ENCODE measurements at places on chromosomes 2 and 18.

DNA sequence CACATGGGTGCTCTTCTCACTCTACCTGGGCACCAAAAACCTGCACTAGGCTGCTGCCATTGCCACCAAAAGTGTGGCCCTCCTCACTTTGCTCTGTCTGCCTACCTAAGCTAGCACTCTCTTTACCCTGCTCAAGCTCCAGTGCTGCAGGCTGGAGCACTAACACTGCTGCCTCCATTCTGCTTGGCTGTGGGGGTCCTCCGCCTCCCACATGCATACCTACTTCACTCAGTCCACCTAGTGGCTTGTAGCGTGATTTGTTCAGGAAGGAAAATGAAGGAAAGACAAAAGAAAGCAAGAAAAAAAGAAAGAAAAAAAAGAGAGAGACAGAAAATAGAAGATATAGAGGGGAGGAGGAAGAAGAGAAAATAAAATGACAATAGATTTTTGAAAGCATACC, 1339.4 kb upstream of the CHAC2 start:
- no peak for DNase-seq

- no peak for DNase-seq
These were observed 20.9 kb upstream of the IL1R2 start for GRCh38 chr2:101970901-101971300.

DNA sequence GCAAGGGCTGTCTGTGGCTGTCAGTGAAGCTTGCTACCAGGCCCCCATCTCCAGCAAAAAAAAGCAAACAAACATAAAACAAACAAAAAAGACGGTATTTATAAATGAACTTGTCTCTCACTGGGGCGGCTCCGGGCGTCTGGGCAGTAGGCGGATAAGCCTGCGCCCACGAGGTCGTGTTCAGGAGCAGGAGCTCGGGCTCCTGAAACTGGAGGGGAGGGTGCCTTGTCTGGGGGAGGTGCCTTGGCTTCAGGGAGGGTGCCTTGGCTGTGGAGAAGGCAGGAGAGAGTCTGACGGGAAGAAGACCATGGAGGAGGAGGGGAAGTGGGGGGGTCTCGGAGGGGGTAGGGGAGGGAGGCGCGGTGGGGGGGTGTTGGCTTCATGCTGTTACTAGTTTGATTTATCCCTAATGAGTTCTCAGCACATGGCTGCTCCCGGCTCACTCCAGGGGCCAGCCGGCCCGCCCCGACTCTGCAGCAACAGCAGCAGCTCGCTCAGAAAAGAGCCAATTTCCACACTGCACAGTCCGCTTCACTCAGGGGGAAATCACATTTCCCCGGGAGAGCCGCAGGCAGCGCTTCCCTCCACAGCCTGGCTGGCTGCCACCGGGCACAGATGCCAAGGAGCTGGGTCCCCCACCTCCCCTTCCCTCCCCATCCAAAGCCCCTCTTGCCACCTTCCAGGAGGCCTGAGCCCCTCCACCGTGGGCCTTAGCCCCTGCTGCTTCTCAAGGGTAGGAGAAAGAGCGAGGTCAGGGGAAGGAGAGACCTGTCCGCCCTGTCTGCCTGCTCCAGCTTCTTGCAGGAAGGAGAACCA, 38.7 kb downstream of the PSD4 start:
- peak; percentile 71 for DNase-seq

- no peak for DNase-seq
These were observed 11.1 kb downstream of the CAVIN2 start for GRCh38 chr2:191835539-191836350.

DNA sequence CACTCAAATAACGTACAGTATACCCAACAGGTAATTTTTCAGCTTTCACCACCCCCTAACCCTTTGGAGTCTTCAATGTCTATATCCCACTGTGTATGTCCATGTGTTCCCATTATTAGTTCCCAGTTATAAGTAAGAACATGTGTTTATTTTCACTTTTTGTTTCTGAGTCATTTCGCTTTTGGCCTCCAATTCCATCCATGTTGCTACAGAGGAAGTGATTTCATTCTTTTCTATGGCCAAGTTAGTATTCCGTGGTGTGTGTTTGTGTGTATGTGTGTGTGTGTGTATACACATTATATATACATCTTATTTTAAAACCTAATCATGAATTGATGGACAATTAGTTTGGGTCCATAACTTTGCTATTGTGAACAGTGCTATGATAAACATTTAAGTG, 464.4 kb downstream of the CMPK2 start:
- no peak for DNase-seq

- DNase-seq: no peak
These were observed 161.3 kb upstream of the SMAD7 start for GRCh38 chr18:49112031-49112430.
